ENCODE measurements at places on chromosomes 7 and 10. TPM values are rescaled to one million over a fixed set of nuclear protein-coding genes. Genes with fewer than 3 reads are reported as not detected.

Gene CTAGE8
- total RNA-seq = not detected

Gene HIPK2
- total RNA-seq = 47.0 TPM

Gene IDI2
- not detected for total RNA-seq

Gene BMPR1A
- 39.4 TPM for total RNA-seq

Gene PLOD3
- 45.1 TPM for total RNA-seq

Gene FBXL13
- 1.8 TPM for total RNA-seq

Gene TEX47
- total RNA-seq = not detected

Gene CNPY1
- total RNA-seq = not detected

Gene LRRC72
- total RNA-seq = not detected

Gene SPAM1
- not detected for total RNA-seq

Gene TCF7L2
- 12.9 TPM for total RNA-seq

Gene ZNF239
- total RNA-seq = 6.1 TPM

Gene SLC13A1
- total RNA-seq = not detected

Gene SEMA3D
- 6.2 TPM for total RNA-seq

DNA sequence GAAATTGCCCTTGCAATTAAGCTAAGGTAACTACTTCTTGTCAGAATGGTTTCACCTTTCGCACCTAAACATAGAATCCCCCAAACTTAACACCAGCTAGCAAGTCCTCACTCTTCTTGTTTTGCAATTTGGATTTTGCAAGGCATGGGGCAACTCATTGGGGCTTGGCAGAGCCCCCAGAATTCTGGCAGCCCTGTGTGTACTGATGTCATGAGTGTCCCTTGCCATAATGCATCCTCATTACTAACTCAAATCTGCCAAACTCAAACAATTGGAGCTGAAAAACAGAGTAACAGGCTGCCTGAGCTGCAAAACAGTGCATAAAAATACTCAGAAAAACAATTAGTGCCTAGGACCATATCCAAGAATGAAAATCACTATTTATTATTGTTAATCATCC lies 7.9 kb upstream of the XPNPEP1 start:
- H3K27ac ChIP-seq = no peak overlapping the region
- DNase-seq = no peak
- no peaks in the 10 kb centered on the region for H3K4me1 ChIP-seq
- H3K36me3 ChIP-seq = no peaks in the 10 kb centered on the region
- H3K27me3 ChIP-seq = no peaks in the 10 kb centered on the region

GRCh38 chr10:110637558-110638053 lies 6.5 kb upstream of the RBM20 start:
- no peaks in the 10 kb centered on the region for H3K27me3 ChIP-seq
- H3K27ac ChIP-seq = peak overlapping the region; percentile 93
- H3K4me1 ChIP-seq = peaks cover 42% of the 10 kb centered on the region
- H3K4me3 ChIP-seq = no peak overlapping the region
- DNase-seq = no peak
- H3K36me3 ChIP-seq = no peaks in the 10 kb centered on the region

DNA sequence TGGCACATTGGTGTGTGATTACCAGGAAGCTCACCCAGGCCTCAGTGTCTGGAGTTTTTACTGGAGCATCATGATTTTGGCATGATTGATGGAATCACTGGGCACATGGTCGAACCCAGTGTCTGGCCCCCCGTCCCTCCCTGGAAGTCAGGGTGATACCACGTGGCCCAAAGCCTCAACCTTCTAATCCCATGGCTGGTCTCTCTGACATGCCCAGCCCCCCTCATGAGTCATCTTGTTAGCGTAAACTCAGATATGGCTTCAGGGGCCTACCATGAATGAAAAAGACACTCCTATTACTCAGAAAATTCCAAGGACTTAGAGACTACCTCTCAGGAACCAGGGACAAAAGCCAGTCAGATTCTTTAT lies 109.3 kb downstream of the GRK5 start:
- no peaks in the 10 kb centered on the region for H3K36me3 ChIP-seq
- peak overlapping the region; percentile 67 for H3K27ac ChIP-seq
- H3K27me3 ChIP-seq = no peaks in the 10 kb centered on the region
- H3K4me1 ChIP-seq = peaks cover 30% of the 10 kb centered on the region
- no peak for DNase-seq
- no peak overlapping the region for H3K4me3 ChIP-seq

- H3K4me3 ChIP-seq = no peak overlapping the region
- peak overlapping the region; percentile 19 for H3K27ac ChIP-seq
- H3K36me3 ChIP-seq = no peaks in the 10 kb centered on the region
- H3K27me3 ChIP-seq = no peaks in the 10 kb centered on the region
These were observed 10.5 kb upstream of the EDRF1 start for GRCh38 chr10:125708971-125709503.

DNA sequence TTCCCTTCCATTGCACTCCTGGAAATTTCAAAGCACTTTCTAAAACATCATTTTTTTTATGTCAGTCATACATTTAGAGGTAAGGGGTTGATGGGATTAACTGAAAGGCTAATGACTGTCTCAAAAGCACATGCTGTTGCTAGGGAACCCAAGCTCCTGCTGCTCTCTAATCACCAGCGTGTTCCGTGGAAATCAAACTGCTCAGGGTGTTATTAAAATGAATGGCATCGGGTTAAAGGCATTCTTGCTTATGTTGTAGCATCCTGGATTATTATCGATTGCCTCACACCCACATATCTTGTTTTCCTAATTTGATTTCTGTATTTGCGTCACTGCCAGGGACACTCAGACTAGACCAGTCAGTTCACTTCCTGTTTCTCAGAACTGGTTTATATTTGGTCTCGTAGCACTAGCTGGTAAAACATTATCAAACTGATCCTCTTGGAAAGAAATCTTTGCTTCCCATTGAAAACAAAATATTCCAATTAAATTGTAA lies 216.5 kb upstream of the MKLN1 start:
- H3K27ac ChIP-seq = no peak overlapping the region
- no peaks in the 10 kb centered on the region for H3K36me3 ChIP-seq
- no peaks in the 10 kb centered on the region for H3K4me1 ChIP-seq
- no peak overlapping the region for H3K4me3 ChIP-seq
- H3K27me3 ChIP-seq = peaks cover 61% of the 10 kb centered on the region

DNA sequence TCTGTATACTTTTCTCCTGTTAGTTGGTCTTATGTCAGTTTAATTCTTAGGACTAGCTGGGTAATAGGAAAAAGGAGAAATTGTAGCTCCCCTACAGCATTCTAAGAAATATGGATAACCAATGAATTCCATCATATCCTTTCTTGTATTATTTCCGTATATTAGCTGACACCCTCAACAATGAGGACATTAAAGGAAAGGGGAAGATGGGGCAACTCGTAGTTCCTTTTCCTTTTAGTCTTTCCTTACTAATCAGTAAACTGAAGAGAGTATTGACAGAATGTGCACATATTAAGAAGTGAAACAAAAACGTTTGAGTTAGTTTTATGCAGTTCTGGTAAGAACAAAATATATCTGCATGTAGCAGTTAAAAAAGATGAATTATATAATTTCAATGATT lies 35.1 kb upstream of the C10orf67 start:
- H3K4me3 ChIP-seq = no peak overlapping the region
- DNase-seq = no peak
- H3K36me3 ChIP-seq = no peaks in the 10 kb centered on the region

DNA sequence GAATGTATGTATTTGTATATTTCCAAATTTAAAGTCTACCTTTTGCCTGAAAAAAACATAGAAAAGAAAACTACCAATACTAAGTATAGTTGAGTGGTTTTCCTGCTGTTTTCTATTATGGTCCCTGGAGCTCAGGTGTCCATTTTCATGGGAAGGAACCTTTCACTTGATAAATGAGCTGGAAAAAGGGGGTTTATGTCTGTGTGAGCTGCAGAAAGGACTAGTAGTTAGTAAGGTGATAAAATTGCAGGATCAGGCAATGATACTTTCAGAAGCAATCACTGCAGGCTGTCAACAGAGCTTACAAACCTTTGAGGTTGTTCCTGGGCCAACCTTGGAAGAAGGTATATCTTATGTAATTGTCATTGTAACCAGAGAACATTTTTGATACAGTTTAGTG lies 48.0 kb downstream of the ST7 start:
- H3K4me3 ChIP-seq = no peak overlapping the region
- no peaks in the 10 kb centered on the region for H3K27me3 ChIP-seq
- no peak overlapping the region for H3K27ac ChIP-seq
- DNase-seq = no peak

- H3K27me3 ChIP-seq = peaks cover 3% of the 10 kb centered on the region
- H3K27ac ChIP-seq = no peak overlapping the region
- DNase-seq = no peak
These were observed 140.9 kb downstream of the PTPRN2 start for GRCh38 chr7:158446706-158447105.

DNA sequence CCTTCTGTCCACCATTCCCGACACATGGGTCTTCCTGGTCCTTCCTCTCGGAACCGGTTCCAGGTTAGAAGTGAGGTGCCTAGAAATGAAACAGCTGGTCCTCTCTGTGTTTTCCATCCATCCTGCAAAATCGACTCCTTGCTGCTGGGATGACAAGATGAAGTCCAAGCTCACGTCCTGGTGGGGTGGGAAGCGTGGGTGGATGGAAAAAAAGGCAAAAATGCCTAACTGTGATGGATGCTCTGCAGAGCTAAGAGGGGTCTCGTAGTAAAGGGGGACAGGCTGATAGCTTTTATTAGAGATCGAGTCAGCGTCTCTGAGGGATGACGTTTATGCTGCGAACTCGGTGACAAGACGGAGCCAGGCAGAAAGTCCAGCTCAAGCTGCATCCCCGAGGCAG lies 14.1 kb downstream of the CALML5 start:
- no peak for DNase-seq
- H3K4me1 ChIP-seq = no peaks in the 10 kb centered on the region
- H3K27me3 ChIP-seq = no peaks in the 10 kb centered on the region

- H3K27ac ChIP-seq = no peak overlapping the region
- no peaks in the 10 kb centered on the region for H3K27me3 ChIP-seq
- DNase-seq = no peak
- H3K36me3 ChIP-seq = no peaks in the 10 kb centered on the region
- no peaks in the 10 kb centered on the region for H3K4me1 ChIP-seq
- H3K4me3 ChIP-seq = no peak overlapping the region
These were observed 82.4 kb upstream of the TRIL start for GRCh38 chr7:29040579-29040925.

- DNase-seq = no peak
- no peaks in the 10 kb centered on the region for H3K4me1 ChIP-seq
These were observed 719.5 kb downstream of the XPNPEP1 start for GRCh38 chr10:109203646-109204353.

DNA sequence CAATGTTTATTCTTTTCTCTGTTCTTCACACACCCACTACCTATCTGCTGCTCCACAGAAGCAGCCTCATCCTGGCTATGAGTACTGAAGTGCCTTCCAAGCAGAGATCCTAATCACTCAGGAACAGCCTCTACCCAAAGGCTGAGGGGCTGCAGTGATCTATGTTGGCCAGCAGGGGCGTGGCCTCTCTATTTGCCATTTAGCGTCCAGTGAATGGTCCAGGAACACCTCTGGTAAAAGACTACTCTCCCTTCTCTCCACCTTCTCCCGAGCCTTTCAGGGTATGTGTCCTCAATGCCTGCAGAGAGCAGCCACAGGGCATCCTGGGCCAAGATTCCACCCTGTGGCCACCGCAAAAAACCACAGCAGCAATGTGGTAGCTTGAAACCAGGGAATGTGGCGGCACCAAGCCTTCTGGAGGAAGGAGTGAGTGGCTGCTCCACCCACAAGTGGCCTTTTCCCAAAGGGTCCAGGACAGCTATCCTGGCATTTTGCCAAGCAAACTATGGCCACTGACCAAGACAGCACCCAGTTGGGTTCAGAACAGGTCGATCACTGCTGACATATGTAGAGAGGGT lies 70.9 kb downstream of the SYPL1 start:
- no peak overlapping the region for H3K27ac ChIP-seq
- no peaks in the 10 kb centered on the region for H3K27me3 ChIP-seq
- no peaks in the 10 kb centered on the region for H3K36me3 ChIP-seq
- no peak overlapping the region for H3K4me3 ChIP-seq
- peaks cover 4% of the 10 kb centered on the region for H3K4me1 ChIP-seq

- no peaks in the 10 kb centered on the region for H3K36me3 ChIP-seq
- H3K27me3 ChIP-seq = no peaks in the 10 kb centered on the region
- no peaks in the 10 kb centered on the region for H3K4me1 ChIP-seq
These were observed 603.5 kb downstream of the ARL4A start for GRCh38 chr7:13290975-13291374.

DNA sequence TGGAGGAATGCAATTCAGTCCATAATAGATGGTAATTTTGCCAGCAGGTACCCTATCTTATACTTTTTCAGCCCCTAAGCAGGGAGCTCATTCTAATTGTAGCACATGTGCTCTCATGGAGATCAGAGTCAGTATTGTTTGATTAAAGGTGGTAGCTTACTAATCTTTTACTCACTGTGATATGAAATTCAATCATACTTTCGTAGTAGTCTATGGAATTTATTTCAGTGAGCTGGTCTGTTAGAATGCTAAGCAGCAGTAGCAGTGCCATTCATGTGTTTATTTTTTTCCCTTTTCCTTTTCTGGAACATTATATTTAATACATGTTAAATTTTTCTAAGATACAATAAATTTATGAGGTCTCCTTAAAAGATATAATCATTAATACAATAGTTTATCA lies 109.0 kb downstream of the ST7 start:
- H3K27me3 ChIP-seq = no peaks in the 10 kb centered on the region
- H3K4me3 ChIP-seq = no peak overlapping the region
- no peak for DNase-seq

DNA sequence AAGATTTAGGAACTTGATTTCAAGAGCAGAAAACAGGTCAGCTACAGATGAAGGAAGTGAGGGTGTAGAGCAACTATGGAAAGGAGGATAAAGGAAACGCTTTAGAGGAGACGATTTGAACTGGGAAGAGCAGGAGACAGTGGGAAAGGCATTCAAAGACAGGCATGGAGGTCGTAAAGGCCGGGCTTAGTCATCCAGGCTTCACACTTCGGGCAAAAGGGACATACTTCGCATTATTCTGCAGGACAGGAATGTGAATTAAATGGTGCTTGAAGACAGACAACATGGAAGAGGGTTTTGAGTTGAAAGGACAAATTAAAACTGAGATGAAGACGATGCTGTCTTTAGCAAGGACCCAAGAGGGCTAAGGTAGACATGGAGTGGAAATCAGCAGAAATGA lies 8.1 kb downstream of the FAM171A1 start:
- H3K36me3 ChIP-seq = no peaks in the 10 kb centered on the region
- H3K27ac ChIP-seq = no peak overlapping the region
- no peaks in the 10 kb centered on the region for H3K4me1 ChIP-seq
- no peak overlapping the region for H3K4me3 ChIP-seq
- DNase-seq = no peak

DNA sequence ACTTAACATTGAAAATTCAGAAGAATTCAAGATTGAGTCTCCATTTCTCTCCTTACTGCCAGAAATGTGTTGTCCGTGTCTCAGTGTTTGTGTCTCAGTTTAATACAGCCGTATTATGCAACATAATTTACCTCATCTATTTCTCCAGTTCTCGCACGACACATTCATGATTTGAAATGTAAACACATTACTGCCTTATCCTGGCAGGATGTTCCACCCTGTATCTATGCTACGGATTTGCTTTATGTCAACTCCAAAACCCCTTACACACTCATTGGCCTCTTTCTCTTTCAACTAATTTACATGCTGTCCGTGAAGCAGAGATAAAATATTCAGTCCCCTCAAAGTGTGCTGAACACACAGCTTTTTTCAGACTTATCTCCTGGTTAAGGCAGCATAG lies 653.7 kb upstream of the SEMA3D start:
- H3K36me3 ChIP-seq = no peaks in the 10 kb centered on the region
- H3K27me3 ChIP-seq = no peaks in the 10 kb centered on the region
- DNase-seq = no peak
- H3K4me3 ChIP-seq = no peak overlapping the region
- no peaks in the 10 kb centered on the region for H3K4me1 ChIP-seq

GRCh38 chr7:102232611-102233286 lies 53.9 kb upstream of the SH2B2 start:
- no peak overlapping the region for H3K4me3 ChIP-seq
- no peak for DNase-seq
- peak overlapping the region; percentile 94 for H3K27ac ChIP-seq
- peaks cover 11% of the 10 kb centered on the region for H3K36me3 ChIP-seq
- H3K4me1 ChIP-seq = peaks cover 27% of the 10 kb centered on the region
